Renal pelvis (tissue), 12 donors: ENCODE measurements at places on chromosomes 12 and 14. TPM values are rescaled to one million over a fixed set of nuclear protein-coding genes. Genes with fewer than 3 reads are reported as not detected.

KLHL42 gene
- polyA plus RNA-seq = 28.0 TPM

NRXN3 gene
- 7.8 TPM for polyA plus RNA-seq

KRT85 gene
- not detected for polyA plus RNA-seq

- no peak for DNase-seq
These were observed 36.8 kb downstream of the GOLGA5 start for GRCh38 chr14:92830902-92831301.

- DNase-seq = no peak
These were observed 41.9 kb downstream of the PELI2 start for GRCh38 chr14:56160088-56160487.

DNA sequence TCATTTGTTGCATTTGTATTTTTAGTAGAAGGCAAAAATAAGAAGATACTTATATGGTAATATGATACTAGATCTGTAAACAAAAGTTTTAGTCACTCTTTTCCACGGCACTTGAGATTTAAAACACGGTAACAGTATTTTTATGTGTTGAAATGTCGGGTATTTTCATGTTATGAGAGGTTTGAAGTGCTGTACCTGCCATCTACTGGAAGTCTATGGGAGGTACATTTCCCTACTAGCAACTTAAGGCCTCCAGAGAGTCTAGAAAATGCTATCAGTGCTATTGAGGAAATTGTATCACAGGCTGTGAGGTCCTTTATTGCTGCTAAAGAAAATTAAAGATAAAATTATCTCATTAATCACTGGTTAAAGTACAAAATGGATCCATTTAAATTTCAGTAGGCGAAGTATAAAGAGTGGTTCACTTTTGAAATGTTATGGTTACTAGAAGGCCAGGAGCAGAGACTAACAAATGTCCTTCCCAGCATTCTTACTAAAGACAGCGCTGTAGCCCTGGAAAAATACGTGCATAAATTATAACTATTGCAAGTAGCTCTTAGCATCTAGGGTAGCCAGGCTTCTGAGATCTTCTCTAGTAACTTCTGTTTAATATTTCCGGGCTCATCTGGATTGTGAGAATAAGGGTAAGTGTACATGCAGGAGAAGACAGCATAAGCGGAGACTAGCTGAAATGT is 77.6 kb upstream of the PRKD1 start:
- DNase-seq = peak; percentile 47

- DNase-seq = no peak
These were observed 17.1 kb downstream of the LMO3 start for GRCh38 chr12:16588812-16589211.

- DNase-seq = no peak
These were observed 22.9 kb upstream of the RASSF8 start for GRCh38 chr12:25935355-25936144.

DNA sequence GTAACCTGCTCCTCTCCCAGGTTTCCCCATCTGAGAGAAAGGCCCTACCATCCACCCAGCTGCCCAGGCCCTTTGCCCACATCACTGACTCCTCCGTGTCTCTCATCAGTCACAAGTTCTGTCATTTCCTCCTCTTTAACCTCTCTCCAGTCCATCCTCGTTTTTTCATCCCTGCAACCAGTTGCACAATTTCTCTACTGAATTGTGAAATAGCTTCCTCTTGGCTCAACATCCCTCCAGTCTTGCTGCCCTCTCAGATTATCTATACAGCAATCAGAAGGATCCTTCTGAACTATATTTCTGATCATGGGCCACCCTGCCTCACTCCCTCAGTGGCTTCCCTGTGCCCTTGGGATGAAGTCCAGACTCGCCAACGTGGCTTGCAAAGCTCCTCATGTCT is 6.8 kb downstream of the FAM161B start:
- no peak for DNase-seq

GRCh38 chr14:105381446-105382342 is 16.6 kb upstream of the TEX22 start:
- no peak for DNase-seq

DNA sequence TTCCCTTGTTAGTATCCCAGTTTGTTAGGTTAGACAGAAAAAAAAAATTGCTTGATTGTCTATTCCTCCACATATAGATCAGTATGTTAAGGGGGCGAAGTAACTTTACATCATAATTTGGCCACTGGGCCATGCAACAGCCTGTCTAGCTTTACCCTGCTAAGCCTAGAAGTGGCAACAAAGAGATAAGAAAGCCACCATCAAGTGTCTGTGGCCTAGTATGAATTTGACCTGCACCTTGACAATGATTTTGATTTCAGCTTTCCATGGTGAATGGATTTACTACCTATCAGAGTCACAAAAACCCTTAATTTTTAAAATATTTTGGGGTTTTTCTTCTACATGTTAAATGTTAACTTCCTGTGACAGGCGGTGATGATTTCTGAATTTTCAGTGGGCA is 63.9 kb downstream of the LIN52 start:
- no peak for DNase-seq

GRCh38 chr12:55745361-55746173 is 2.6 kb downstream of the GDF11 start:
- DNase-seq = peak; percentile 85

DNA sequence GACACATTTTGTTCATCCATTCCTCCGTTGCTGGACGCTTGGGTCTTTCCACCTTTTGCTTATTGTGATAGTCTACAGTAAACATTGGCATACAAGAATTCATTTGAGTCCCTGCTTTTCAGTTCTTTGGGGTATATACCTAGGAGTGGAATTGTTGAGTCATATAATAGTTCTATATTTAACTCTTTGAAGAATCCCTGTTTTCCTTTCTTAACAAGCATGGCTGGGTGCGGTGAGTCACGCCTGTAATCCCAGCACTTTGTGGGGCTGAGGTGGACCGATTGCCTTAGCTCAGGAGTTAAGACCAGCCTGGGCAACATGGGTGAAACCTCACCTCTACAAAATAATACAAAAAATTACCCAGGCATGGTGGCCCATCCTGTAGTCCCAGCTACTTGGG is 75.4 kb downstream of the CCDC92 start:
- no peak for DNase-seq
